ENCODE measurements at places on chromosomes 6 and 20.

GRCh38 chr6:17281100-17281496 lies at the start of gene RBM24:
RBM24 (plus strand) TSS chr6:17281361; CDS start chr6:17281582, 221 bp downstream.
- DNase-seq: no peak

DNA sequence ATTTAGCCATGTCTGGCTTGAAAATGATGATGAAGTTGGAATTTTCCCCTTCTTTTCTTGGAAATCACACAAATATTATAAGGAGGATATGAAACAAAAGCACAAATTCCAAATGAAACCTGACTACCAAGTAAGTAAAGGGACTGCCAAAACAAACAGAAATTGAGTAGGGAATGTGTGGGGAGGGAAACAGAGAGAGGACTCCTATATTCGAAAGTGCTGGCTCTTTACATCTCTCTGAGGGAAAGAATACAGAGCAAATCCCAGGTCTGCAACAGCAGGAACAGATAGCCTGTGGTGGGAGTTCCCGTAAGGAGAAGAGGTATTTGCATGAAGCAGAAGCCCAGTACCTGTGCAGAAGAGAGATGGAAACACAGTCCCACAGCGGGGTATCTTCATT lies 583.7 kb downstream of the EPM2A start:
- DNase-seq: no peak

- no peak for DNase-seq
These were observed 14.8 kb downstream of the DSTN start for GRCh38 chr20:17584689-17585088.

GRCh38 chr20:39775110-39775509 lies 813.0 kb downstream of the DHX35 start:
- no peak for DNase-seq

DNA sequence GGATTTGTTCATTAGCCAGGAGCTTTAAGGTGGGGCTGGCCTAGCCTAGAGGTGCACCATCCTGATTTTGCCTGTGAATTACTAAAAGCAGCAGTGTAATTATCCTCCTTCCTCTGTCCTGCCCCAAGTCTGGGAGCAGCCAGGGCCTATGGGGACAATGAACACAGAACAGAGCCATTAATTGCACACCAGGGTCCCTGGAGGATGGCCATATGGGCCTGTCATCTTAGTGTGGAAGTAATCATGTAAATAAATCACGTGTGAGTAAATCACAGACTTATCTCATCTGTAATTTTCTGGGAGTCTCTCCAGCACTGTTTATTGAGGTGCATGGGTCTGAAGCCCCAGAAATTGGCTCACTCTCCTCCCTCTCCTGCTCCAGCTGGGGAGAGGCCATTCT lies 176.3 kb downstream of the LRFN2 start:
- no peak for DNase-seq

DNA sequence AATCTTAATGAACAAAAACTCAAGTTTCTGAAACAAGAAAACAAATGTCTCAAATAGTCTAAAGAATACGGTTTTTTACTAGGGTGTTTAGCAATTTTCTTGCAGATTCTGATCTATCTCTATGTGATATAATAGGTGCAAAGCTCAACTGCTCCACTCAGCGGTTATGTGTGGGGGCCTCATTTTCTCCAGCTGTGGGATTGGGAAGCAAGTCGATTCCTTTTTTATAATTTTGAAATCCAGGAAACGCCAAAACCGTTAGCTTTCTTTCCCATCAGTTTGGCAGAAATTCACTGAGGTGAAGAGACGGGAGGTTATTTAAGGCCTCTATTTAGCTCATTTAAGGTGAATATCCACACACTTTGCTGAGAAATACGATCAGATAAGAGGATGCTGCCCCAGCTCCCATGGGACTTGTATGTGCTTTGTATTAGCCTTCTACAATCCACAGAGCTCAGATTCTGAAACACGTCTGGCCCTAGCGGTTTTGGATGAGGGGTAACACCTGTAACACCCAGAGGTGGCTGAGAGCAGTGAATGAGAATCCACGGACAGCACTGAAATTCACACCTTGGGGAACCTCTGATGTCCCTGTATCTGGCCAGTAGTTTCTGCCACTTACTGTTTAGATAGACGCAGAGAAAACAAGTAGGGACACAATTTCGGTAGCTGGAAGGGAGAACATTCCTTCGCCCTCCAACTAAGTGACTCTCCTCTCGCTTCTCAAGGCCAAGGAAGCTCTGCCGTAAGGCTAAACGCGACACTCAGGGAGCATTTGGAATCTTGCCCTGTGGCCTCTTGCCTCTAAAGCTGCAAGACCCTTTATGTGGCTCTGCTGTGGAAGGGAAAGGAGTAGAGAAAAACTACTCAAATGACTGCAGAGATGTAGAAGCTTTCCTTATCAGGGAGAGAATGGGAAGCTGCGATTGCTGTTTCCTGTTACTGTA lies 6.5 kb upstream of the BCAS4 start:
- no peak for DNase-seq

DNA sequence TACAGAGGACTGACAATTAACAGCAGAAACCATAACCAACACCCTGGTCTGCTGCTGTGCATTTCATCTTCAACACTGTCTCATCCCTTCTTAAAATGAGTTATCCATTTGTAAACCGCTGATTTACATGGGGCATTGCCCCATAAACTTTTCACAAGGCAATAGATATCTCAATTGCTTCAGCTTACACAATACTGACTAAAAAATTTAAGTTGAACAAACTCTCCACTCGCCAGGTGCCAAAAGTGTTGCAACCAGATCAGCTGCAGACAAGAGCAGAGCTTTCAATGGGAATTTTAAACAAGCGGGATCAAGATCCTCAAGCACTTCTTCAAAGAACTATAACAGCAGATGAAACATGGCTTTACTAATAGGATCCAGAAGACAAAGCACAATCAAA lies 183.0 kb downstream of the TASP1 start:
- DNase-seq: no peak

DNA sequence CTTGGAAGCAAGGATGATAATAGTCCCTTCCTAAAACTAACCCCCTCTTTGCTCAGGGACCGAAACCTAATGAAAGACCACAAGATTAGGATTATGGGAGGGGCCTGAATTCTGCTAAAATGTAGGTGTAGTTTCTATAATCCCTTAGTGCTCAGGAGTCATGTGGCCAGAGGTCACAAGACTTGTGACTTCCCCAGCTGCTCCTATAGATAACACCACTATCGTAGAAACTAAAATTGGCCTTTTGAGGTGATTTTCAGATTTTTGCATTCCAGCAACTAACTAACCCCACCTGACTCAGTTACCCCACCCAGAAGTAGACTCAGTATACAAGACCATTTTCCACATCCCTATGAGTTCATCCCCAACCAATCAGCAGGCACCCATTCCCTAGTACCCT lies 42.1 kb downstream of the MDN1 start:
- DNase-seq: no peak

DNA sequence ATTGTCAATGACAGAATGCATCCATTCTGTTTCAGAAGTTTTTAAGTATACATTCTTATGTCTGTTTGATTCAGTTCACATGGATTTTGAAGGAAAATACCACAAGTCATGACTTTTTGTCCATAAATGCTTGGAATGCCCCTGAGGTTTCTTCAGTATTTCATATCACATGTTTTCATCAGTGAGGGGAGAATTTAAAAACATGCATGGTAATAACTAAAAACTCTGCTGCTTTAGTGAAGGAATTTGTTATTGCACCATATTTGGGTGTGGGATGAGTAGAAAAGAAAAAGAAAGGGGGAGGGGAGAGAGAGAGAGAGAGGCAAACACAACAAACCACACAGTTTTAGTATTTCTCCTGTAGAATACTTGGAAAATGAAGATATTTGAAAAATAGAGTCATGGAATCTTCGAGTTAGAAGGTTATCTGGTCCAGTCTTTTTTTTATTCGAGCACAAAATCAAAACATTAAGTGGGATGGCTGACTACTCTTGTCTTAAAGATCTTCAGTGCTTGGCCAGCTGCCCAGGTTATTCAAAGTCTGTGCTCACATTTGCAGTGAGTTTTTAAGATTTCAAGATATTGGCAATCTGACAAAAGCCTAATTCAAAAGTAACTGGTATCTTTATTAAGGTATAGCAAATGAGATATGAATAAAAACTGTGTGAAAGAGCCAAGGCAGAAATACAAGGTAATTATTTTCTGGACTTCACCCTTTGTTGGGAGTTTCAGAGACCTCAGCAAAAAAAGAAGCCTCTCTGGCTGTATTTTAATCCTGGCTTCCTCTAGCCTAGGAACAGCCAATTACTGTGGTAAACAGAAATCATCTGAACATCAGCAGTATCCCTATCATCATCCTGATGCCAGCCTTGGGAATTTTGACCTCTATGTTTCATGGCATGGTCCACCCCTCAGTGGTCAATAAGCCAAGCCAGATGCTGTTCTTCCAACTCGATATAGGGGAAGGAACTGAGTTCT lies 687.9 kb upstream of the CITED2 start:
- no peak for DNase-seq

- DNase-seq: no peak
These were observed 85.4 kb upstream of the GPR6 start for GRCh38 chr6:109892451-109893435.

- DNase-seq: no peak
These were observed 83.5 kb upstream of the CCN6 start for GRCh38 chr6:111970426-111970825.

- DNase-seq: no peak
These were observed 30.4 kb downstream of the SERPINB9 start for GRCh38 chr6:2872423-2873358.

GRCh38 chr20:4957939-4958362 lies 43.4 kb downstream of the SLC23A2 start:
- no peak for DNase-seq

DNA sequence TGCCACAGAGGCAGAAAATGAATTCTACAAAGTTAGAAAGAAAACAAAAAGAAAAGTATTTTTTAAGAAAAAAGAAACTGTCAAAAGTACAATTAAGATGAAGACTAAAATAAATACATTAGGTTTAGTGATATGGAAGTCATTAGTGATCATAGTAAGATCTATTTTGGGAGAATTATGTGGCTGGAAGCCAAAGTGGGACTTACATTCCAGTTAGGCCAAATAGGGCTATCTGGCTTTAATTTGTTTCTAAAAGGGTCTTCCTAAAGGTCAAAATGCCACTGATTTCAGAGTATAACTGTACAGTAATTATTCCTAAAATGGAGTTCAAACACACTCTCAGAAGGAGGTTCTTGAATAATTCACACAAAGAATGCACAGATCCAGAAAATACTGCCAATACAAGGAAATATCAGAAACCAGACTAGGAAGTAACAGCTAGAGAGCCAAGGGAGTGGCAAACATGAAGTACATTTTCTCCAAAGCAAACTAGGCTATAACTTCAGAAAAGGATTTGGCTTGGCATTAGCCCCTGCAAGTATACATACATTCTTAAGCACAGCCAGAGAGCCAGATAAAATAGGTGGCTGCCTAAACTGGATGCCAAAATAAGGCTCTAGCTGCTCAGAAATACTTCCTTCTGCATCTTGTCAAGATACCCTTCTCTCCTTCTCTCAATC lies 45.3 kb downstream of the PDSS2 start:
- no peak for DNase-seq

DNA sequence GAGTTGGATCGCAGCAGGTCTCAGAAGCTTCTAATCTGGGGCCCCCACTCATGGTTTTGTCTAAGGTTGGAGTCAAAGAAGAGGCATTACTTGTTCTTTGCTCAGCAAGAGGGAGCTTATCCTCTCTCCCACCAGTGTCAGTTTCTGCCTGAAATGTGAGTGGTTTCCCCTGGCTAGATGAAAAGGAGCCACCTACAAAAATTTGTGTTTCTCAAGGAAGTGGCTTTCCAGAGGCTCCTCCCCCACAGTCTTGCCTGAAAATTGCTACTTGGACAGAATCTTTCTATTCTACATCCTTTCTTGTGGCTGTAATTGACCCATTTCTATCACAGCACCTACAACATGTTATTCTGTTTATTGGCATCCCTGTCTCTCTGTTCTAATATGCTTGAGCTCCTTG lies 37.9 kb downstream of the SCML4 start:
- DNase-seq: no peak

- DNase-seq: no peak
These were observed 3.1 kb downstream of the MAN1A1 start for GRCh38 chr6:119346450-119346849.

GRCh38 chr20:11717562-11717961 lies 200.1 kb upstream of the BTBD3 start:
- no peak for DNase-seq

GRCh38 chr6:108555399-108556052 lies 5.2 kb upstream of the FOXO3 start:
- no peak for DNase-seq

DNA sequence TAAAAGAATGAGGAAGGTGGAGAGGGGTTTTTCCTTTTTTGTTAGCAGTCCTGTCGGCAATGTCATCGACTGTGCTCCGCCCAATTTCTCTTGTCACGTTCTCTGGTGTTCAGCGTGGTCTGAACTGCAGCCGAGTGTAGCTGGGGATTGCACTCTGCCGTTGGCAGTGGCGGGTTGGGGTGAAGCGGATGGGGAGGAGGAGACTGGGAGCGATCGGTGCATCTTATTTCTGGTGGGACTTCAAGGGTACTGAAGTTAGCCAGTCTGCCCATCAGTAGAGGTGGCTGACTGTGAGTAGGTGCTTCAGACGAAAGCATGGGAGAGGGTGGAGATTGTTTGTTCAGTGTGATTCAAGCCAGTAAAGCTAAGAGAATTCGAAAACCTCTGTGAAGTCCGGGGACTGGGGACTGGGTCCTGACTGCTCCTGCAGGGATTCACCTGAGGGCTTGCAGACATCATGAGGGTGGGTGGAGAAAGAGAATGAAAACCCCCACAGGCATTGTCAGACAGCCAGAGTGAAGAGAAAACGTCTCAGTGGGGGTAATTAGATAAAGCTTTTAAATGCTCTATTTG lies 5.1 kb downstream of the RREB1 start:
- DNase-seq: no peak

DNA sequence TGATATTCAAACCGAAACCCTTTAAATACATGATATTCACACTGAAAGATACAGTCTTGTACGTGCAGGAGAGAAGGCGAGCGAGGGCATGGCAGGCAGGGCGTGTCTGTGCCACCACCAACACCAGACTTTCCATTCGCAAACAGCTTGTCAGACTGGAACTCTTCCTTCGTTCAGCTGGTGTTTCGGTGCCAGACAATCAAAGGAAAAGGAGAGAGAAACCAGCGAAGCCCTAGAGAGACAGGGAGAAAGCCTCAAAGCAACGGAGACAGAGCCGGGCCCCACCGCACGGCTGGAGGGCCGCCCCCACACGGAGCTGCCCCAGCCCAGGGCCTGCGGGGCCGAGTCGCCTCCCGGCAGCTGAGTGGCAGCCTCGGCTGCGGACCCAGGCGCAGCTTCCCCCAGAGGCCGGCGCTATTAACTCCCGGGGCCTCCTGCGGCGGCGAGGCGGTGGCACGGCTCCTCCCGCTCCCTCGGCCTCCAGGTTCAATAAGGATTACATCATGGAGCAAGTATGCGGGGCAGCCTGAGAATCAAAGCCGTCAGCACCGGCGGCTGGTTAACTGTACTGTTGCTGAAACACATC lies 32.1 kb upstream of the NR2E1 start:
- no peak for DNase-seq

- no peak for DNase-seq
These were observed 27.1 kb upstream of the ZNF318 start for GRCh38 chr6:43396408-43397149.

- DNase-seq: no peak
These were observed 9.3 kb upstream of the SLPI start for GRCh38 chr20:45263556-45264266.

DNA sequence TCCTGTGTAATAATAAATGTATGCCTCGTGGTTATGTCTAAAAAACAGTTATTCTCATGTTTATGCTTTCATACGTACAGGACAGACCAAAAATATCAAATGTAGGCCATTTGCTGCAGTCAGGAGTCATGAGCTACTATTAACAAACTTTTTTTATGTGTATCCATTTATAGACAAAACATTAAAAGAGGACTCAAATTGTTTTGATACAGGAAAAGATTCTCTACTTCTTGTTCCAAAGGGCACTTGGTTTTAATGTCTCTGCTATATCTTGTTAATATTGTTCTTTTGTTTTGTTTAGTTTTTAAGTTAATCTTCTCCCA lies 155.2 kb downstream of the ZDHHC14 start:
- DNase-seq: no peak
